Activated naive CD4-positive, alpha-beta T cell treated with Interleukin-2 at 50 U/mL for 16 hours (primary cell): ENCODE measurements at places on chromosomes 16 and 17.

- DNase-seq: no peak
Measured at GRCh38 chr17:40553694-40554534, 11.4 kb downstream of the CCR7 start.

- no peak for DNase-seq
Measured at GRCh38 chr16:9119795-9120194, 28.4 kb downstream of the HAPSTR1 start.

GRCh38 chr17:42535155-42536047, 640 bp upstream of the NAGLU start:
- no peak for DNase-seq

DNA sequence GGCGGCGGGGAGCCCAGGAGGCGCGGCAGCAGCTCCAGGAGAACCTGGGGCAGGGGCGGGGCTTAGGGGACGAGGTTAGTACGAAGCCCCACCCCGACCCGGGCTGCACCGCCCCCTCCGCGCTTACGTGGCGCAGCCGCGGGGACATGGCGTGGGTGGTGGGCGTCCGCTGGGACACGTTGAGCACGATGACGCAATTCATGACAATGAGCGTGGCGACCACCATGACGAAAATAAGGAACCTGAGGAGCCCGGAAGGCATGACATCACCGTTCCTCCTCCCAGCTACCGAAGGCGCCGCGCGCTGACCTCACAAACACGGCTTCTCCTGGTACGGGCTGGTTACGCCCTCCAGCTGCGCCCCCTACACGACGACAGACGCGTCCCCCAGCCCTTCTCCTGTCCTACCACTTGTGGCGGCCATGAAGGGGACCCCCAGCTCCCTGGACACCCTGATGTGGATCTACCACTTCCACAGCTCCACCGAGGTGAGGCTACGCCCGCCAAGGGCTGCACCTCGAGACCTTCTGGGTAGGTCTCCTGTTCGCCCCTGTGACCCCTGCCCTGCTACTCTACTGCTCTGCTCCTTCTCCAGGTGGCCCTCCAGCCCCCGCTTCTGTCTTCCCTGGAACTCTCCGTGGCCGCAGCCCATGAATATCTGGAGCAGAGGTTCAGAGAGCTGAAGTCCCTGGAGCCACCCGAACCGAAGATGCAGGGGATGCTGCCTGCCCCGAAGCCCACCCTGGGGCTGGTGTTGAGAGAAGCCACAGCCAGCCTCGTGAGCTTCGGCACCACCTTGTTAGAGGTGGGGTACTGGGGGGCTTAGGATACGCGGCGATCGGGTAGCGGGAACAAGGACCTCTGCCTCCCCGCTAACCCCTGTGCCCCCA, at the start of gene C17orf107:
TSS of gene C17orf107 (plus strand) at position 196 of the 890 bp plus-strand sequence. CDS start at position 423, 227 bp downstream.
- peak; percentile 97 for DNase-seq

GRCh38 chr17:7945651-7946050, 13.6 kb downstream of the CNTROB start:
- DNase-seq: no peak

DNA sequence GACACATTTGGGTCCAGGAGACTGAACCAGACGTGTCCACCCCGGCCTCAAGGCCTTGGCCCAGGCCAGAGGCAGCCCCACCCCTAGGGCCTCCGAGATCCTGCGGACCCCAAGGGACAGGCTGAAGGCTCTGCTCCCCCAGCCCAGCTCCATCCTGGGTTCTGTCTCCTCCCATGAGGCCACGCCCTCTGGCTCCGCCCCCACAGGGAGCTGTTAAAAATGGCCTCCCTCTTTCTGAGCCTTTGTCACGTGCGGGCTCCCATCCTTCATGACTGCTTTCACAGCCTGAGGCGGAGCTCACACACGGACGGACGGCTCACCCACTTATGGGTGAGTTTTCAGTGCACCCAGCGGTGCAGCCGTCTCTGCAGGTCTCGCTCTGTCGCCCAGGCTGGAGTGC, 6.5 kb upstream of the CACNA1H start:
- DNase-seq: no peak

GRCh38 chr16:4377573-4378154, 6.0 kb downstream of the VASN start:
- DNase-seq: no peak

DNA sequence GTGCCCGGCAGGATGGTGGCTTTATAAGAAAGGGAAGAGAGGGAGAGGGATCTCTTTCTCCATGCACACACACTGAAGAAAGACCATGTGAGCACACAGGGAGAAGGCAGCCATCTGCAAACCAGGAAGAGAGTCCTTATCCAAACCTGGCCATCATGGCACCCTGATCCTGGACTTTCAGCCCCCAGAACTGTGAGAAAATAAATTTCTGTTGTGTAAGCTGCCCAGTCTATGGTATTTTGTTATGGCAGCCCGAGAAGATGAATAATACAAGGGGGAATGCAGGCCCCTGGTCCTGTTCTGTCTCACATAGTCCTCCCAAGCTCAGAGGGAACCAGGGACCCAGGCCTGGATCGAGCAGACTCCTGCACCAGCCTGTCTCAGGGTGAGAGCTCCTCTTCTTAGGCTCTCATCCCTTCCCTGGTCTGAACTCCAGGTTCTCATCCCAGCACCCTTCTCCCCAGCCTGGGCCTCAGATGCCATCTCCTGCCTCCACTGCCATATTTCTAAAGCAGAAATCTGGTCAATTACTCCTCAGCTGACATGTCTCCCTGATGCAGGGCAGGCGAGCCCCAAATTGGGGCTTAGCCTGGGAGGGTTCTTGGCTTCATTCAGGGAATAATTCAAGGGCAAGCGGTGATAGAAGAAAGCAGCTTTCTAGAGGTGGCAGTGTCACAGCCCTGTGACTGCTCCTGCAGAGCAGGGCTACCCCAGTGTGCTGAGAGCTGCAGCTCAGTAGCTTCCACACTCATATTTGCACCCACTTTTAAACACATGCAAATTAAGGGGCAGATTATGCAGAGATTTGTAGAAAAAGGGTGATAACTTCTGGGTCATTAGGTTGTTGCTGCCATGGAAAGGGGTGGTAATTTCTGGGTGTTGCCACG, 28.8 kb downstream of the IGFBP4 start:
- DNase-seq: no peak

- no peak for DNase-seq
Measured at GRCh38 chr16:12515746-12516145, 287.9 kb downstream of the CPPED1 start.

- no peak for DNase-seq
Measured at GRCh38 chr16:29857133-29857760, 5.8 kb downstream of the CDIPT start.

DNA sequence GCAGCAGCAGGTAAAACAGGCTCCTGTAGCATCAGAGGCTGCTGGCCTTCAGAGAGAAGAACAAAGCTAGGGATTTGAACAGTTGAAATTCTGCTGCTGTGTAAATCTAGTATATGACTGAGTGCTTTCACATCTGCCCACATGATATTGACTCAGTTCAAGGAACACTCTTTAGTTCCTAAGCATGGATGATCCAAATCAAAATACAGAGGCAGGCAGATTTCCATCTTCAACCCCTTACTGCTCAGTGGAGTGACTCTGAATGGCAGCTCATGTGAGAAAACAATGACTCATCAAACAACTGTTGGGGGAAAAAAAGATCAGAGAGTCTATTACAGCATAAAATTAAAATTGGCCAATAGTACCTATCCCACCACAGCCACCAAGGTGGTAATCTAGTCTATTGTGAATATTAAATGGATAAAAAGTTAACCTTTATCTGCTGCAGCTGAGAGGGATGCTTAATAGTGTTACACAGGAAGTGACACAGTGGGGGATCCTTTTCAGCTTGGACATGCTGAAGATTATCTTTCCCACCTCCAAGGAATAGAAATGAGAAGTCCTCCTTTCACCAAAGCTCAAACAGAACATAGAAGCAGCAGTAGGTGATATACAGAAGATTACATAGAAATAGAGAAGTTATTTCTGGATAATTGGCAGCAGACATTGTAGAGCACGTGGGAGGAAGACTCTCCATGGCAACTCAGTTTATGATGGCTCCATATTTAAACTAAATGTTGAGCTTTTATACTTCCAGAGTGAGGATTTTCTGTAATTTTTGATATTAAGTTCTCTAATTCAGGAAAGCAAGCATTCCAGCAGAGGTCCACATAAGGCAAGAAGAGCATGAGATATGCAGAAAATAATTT, 239.7 kb upstream of the ERCC4 start:
- DNase-seq: no peak

DNA sequence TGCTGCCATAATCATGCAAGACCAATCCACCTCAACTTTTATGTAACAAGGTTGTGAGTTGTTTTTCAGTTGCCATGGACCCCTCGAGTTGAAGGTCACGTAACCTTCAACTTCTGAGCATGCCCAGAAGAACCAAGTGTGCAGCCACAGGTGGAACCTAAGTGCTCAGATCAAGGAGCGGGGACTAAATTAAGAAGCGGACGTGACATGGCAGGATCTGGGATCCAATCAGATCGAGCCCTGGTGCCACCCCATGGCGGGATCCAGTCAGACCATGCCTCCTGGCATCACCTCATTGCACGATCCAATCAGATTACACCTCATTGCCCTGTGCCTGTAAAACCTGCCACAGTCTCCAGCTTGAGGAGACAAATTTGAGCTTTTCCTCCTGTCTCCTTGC, 204.5 kb upstream of the CDH5 start:
- DNase-seq: no peak

GRCh38 chr17:73337330-73337710, 25.5 kb upstream of the CDC42EP4 start:
- no peak for DNase-seq

DNA sequence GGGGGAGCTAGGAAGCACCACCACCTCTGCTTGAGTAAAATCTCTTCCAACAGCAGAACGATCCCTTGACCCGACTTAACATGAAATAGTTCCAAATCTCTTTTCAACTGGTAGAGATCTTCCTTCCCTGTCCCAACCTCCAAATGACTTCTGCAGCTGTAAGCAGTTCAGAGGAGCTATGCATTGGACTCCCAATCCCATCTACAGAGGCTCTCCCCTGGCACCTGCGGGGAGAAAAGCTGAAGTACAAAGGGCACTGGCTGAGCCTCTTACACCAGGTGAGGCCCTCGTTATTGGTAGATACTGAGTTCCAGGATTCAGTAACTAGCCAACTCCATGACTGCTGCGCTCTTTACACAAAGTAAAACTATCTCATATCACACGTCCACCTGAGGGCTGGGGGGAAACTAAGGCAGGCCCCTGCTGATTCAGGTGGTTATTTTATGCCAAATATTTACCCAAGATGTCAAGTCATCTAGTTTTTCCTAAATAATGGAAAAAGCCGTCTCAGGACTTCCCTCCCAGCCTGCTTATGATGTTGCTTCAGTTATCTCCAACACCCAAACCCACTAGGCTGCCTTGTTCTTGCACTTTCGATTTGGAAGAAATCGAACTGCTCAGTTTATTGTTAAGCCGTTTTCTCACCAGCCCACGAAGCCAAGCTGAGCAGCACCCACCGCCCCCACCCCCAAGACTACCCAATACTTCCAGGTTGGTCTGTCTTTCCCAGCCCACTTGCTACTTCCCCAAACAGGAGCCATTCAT, 3.2 kb downstream of the ACTG1 start:
- peak; percentile 52 for DNase-seq

GRCh38 chr17:72985882-72986720, 106.4 kb downstream of the SLC39A11 start:
- peak; percentile 51 for DNase-seq

DNA sequence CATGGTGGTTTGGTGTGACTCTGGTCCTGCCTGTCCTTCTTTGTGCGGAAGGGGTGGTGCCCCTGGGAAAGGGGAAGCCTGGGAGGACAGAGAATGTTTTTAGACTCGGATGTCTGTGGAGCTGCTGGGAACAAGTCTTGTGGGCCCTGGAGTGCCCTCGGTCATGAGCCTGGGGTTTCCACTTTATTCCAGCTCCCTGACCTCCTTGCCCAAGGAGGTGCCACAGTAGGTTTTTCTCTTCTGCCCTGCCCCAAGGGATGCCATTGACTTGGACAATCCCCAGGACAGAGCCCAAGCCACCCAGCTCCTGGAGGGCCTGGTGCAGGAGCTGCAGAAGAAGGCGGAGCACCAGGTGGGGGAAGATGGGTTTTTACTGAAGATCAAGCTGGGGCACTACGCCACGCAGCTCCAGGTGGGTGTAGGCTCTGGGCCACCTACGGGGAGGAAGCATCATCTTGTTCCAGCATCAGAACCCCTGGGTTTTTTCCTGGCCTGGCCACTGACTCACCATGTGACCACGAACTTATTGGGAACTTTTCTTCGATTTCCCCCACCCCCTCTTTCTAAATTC, 1.4 kb downstream of the STAT5A start:
- DNase-seq: peak; percentile 78

- no peak for DNase-seq
Measured at GRCh38 chr17:31431098-31431851, 39.8 kb downstream of the RAB11FIP4 start.

GRCh38 chr16:85571563-85571812, 41.6 kb upstream of the GSE1 start:
- no peak for DNase-seq

DNA sequence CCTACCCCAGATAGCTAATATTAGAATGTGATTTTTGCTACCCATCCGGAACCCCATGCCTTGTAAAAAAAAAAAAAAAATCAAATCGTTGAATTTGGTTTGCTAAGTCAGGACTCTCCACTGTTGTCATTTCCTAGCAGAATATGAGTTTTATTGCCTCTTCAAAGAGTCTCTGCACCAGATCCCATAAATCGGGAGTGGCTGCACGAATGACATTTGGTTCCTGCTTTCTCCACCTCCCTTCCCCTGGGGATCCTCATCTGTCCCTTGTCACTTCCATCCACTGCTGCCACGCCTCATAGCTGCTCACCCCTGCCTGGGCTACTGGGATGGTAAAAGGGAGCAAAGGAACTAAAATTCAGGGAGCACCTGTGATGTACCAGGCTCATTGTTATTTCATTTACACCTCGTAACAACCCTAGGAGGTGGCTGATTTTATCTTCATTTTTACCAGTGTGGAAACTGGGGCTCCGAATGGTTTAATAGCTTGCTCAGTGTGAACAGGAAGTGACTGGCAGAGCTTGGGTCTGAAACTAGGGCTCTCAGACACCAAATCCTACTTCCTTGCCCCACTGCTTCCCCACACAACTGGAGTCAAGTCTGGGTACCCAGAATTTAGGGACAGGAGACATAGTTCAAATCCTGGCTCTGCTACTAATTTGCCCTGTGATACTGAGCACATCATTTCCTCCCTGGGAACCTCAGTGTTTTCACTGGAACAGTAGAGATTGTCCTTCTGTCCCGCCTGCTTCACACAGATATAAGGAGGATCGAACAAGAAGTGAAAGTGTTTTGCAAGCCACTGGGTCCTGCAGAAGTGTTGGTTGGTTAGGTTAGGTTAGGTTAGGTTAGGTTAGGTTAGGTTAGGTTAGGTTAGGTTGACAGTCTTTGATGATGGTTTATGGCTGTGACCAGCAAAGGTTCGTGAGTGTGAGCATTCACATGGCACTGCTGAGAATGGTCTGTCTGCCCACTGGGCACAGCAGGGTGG, 585 bp upstream of the KRT36 start:
- DNase-seq: no peak

GRCh38 chr17:3888343-3889171, 4.3 kb downstream of the CAMKK1 start:
- DNase-seq: no peak

GRCh38 chr17:46818316-46818928, at the start of gene WNT3:
Gene WNT3, minus strand, starts transcription at chr17:46818692. Its CDS starts 95 bp downstream, at chr17:46818597.
- peak; percentile 55 for DNase-seq
